ENCODE measurements at places on chromosomes 3 and 15.

DNA sequence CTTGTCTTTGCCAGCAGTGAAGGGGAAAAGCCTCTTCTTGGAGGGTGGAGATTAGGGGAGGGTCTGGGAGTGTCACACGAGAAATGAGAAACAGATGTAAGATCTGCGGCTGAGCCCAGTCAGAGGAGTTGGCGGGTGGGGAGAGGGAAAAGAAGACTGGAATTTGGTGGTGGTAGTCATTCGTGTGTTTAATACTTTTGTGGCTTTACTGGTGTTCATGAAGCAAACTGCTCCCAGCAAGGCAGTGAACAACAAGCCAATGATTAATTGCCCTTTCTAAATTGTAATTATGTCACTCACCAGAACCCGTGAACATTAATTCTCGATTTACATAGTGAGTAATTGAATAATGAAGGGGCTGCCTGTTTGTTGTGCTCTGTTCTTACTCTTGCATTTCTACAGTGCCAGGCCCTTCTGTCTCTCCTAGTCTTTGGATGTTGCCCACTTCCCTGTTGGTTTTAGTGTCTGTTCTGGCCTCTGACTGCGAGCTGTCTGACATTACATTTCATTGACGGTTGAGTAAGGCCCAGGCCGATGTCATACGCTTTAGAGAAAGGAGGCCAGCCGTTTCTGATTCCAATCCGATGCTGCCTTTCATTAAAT lies 78.0 kb downstream of the CHCHD6 start:
- no peak for DNase-seq

- DNase-seq: no peak
These were observed 29.3 kb upstream of the POLR2M start for GRCh38 chr15:57677204-57677603.

DNA sequence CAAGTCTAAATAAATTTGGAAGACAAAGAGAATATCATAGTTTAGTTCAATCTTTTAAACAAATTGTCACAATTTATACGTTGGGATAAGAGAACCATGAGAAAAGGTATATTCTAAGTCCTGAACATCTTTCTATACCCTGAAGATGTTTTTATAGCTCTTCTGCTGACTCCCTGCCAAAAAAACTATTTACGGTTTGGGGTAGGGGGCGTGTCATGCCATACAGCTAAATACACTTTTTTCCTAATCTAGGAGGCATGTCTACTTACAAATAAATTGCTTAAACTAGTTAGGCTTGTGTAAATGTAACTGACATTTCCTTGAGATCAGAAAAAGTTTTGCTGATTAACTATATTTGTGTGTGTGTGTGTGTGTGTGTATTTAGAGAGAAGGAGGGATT lies 163.3 kb downstream of the PGPEP1L start:
- DNase-seq: no peak

- no peak for DNase-seq
These were observed 29.3 kb upstream of the MAGEF1 start for GRCh38 chr3:184741259-184741556.

GRCh38 chr15:100595964-100596363 lies 6.0 kb downstream of the LINS1 start:
- DNase-seq: no peak

DNA sequence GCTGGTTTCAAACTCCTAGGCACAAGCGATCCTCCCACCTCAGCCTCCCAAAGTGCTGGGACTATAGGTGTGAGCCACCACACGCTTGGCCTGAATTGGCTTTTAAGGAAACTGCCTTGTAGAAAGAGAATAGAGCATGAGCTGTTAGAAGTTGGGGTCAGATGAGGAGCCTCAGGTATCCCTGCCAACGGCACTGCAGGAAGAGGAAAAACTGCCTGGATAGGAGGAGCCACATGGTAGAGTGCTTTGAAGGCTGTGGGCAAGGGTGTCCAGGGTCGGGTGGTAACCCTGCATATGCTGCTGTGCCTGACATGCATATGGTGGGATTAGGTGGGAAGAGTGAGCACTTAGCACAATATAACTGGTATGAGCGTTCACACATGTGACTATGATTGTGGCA lies 55.0 kb downstream of the BSN start:
- DNase-seq: no peak

- no peak for DNase-seq
These were observed 115.3 kb downstream of the POLR2M start for GRCh38 chr15:57821826-57822225.

- DNase-seq: no peak
These were observed 2.7 kb downstream of the GAP43 start for GRCh38 chr3:115626006-115626409.

GRCh38 chr3:193040836-193041672 lies 123.4 kb upstream of the MB21D2 start:
- DNase-seq: no peak

- DNase-seq: no peak
These were observed 157.9 kb upstream of the HES1 start for GRCh38 chr3:193978030-193978429.

DNA sequence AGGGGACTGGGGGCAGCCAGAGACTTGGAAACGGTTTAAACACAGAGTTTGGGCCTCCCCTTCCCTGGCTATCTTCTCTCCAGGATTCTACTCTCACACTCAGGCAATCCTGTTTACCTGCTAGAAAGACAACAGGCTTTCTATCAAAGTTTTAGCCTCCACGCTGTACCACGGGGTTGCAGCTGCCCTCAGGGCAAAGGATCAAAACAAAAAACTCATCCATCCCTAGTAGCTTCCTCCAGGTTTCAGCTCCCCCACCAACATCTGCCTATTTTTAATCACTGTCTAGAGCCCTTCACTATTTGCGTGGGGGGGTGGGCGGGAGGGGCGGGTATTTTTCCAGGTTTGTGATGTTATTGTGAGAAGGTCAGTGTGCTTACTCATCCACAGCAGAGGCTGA lies 286.8 kb upstream of the TRIM42 start:
- DNase-seq: no peak

DNA sequence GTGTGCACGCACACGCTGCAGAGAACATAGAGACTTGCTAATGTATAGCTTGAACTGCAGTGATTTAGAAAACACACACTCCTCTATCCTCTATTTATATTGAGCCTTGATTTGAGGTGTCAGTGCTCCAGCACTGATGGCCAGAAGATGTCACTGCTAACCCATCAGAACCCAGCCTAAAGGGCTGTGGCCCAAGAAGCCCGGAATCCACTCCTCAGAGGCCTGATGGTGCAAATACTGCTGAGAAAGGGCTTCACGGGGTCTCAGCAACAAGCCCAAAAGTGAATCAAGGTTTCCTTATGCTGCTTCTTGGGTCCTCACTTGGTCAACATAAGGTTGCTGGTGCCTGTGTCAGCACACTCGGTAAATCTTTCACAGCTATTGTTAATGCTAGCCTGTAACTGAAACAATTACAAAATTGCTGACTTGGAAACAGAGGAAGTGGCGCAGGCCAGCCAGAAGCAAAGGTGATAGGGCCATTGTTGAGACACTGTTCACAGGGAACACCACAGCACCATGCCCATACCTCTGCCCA lies 60.3 kb downstream of the HEG1 start:
- DNase-seq: peak; percentile 45

DNA sequence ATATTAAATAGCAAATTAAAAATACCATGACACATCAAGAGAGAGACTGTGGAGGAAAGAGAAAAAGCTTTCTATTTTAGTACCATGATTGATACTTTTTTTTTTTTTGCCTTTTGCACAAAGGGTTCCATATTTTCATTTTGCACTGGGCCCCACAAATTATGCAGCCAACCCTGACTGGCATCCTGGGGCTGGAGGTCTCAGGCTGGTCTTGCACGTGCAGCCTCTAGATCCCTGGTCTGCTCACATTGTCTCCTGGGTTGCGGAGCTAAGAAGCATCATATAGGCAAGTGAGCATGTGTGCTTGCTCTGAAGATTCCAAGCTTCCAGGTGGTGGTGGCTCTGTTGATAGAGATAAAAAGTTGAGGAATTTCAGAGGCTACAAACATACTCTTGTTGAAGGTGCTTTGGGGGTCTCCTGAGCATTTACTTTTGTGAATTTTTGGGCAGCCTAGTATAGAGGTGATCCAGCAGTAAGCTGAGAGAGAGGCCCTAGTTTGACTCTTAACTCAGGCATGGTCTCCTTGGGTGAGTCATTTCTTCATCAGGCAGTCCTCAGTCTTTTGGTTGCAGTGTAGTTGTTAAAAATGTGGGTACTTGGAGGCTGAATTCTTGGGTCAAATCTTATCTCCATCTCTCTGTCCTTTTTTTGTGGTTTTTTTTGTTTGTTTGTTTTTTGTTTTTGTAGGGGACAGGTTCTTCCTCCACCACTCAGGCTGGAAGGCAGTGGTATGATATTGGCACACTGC lies 31.3 kb downstream of the SMAD3 start:
- no peak for DNase-seq

GRCh38 chr3:14820156-14820555 lies 1.4 kb downstream of the FGD5 start:
- DNase-seq: no peak

- no peak for DNase-seq
These were observed 9.2 kb upstream of the LYZL4 start for GRCh38 chr3:42419563-42419962.

DNA sequence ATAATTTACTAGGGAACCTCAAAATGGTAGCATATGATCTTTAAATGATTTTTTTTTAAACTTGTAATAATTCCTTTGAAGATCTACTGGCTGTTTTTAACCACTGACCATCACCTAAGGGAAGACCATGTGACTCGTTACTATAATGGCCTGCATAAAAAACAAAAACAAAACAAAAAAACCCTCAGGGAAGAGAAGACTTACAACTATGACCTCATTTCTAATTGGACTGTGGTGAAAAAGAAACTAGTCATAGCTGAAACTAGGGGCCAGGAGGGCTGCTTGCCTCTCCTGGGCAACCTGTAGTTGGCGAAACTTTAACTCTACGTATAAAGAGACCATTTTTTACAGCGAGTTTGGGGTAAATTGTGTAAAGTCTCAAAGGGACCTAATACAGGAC lies 23.0 kb downstream of the PAQR9 start:
- no peak for DNase-seq

- DNase-seq: peak; percentile 62
These were observed 26.0 kb upstream of the MRPS22 start for GRCh38 chr3:139317660-139318430.

GRCh38 chr3:29511701-29512100 lies 230.8 kb downstream of the RBMS3 start:
- DNase-seq: no peak

GRCh38 chr3:189204167-189204866 lies 32.5 kb downstream of the TPRG1 start:
- DNase-seq: no peak

DNA sequence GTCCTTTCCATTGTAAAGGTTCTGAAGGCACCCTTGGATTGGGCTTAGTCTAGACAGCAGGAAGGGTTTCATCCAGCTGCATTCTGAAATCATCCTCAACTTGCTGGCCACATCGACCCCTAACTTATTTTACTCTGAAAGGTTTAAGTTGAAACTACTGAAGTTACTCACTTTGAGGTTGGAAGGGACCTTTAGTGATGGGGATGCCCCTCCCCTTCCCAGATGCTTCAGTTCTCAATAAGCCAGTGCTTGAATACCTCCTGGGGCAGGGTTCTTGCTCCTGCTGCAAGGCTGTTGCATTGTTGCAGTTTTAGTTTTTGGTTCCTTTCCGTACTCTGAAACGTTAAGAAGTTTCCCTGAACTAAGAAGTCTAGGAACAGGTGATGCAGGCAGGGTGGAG lies 26.4 kb downstream of the FGD5 start:
- no peak for DNase-seq

GRCh38 chr3:25820366-25820765 lies 30.5 kb downstream of the OXSM start:
- no peak for DNase-seq

- no peak for DNase-seq
These were observed 77.2 kb downstream of the PPP2R3A start for GRCh38 chr3:136042608-136043221.

DNA sequence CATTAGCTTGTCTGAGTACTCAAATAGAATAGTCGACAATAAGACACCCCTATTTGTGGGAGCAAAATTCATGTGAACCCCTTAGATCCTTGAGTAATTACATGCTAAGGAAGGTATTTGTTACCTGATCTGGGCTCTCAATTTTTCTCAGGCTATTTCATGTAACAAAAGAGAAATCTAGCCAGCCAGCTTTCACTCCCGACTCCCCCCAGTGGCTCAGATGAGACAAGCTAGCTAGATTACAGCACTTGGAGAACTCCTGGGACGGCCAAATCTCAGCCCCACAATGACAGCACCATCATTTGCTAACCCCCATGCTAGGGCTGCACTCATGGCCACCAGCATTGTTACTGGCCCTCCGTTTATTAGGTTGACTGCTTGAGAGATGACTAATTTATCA lies 41.3 kb downstream of the GLDN start:
- DNase-seq: peak; percentile 15

- DNase-seq: no peak
These were observed 180.5 kb downstream of the TAFA4 start for GRCh38 chr3:68751888-68752287.

- DNase-seq: no peak
These were observed 39.9 kb downstream of the TGFBR2 start for GRCh38 chr3:30646181-30646876.

- DNase-seq: no peak
These were observed 2.3 kb upstream of the CMC1 start for GRCh38 chr3:28239108-28239507.

DNA sequence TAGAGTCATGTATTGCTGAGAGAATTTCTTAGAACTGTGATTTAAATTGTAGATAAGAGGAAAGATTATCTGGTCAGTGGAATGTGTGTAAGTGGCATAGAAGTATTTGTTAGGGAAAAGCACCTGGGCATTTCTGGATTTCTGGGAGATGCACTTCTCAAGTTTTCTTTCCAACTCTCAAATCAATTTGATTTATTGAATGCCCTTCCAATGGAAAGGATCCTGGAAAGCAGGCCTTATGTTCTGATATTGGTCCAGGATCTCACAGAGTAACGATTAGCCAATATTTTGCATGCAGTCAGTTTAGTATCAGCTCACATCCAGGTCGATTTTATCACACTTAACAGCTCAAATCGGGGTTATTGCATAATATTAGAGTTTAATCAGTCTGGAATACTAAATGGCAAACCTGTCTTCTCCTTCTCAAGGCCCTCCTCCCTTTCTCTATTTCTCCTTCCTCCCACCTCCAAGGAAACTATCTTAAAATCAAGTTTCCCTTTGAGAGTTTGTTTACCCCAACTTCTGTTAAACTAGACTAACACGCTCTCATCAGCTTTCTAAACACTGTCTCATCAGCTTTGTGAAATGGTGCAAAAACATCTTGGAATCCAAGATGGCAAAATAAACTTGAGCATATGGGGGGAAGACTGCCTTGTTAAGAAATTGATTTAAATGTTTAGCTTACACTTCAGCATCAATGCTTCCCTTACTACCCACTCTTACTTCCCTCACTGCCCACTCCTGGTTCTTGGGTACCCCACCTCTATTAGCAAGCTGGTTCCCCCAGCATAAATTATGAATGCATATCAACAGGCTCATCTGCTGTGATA lies 9.5 kb downstream of the SOX2 start:
- DNase-seq: no peak

DNA sequence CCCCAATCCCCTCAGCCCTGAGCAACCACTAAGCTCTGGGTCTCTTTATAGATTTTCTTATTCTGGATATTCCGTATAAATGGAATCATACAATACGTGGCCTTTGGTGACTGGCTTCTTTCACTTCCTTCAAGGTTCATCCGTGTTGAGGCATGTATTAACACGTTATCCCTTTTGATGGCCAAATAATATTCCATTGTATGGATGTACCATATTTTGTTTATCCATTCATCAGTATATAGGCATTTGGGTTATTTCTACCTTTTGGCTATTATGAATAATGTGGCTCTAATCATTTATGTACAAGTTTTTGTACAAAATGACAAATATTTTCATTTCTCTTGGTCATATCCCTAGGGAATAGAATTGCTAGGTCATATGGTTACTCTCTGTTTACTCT lies 284.4 kb downstream of the FAM43A start:
- no peak for DNase-seq

- no peak for DNase-seq
These were observed 123.0 kb downstream of the EDEM1 start for GRCh38 chr3:5310509-5310908.
